ENCODE measurements at places on chromosomes 7 and 10.

GRCh38 chr10:128206676-128207075 is 80.5 kb upstream of the MKI67 start:
- DNase-seq = no peak

- DNase-seq = no peak
These were observed 388.4 kb upstream of the FZD8 start for GRCh38 chr10:36030516-36030915.

DNA sequence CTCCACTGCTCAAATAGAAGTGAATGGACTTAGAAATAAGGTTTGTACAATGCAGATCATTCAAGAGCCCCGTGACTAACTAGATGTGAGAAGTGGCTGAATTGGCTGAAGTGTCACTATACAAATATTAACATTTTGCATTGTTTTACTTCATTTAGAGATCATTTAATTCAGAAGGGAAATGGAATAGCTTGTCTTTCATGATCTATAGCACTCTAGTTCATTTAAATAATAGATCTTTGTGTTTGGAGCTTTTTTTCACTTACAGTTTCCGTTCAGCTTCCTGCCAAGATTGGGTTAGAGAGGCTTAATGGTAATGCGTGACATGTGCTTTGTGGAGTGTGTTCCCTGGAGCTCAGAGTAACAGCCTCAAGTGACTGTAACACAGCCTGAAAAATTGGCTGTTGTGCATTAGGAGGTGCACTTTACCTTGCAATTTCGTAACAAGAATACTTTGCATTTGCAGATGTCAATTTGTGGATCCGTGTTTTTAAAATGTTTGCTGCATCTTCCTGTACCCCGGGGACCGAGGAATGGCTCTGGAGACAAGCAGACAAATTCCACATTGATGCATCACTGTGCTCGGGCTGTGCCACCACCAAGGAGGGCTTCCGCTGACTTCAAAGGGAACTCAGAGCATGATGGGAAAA is 170.3 kb downstream of the NRP1 start:
- no peak for DNase-seq

DNA sequence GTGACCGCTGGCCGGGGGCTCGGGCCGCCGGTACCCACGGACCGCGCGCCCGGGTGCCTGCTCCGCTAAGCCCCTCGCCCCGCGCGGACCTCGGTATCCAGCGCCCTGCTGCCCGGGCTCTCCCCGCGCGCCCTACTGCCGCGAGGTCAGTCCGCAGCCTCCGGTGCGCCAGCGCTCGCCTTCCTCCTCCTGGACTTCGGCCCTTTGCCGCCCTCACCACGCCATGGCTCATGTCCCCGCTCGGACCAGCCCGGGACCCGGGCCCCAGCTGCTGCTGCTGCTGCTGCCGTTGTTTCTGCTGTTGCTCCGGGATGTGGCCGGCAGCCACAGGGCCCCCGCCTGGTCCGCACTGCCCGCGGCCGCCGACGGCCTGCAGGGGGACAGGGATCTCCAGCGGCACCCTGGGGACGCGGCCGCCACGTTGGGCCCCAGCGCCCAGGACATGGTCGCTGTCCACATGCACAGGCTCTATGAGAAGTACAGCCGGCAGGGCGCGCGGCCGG is 483 bp downstream of the GDF10 start:
- DNase-seq = no peak

DNA sequence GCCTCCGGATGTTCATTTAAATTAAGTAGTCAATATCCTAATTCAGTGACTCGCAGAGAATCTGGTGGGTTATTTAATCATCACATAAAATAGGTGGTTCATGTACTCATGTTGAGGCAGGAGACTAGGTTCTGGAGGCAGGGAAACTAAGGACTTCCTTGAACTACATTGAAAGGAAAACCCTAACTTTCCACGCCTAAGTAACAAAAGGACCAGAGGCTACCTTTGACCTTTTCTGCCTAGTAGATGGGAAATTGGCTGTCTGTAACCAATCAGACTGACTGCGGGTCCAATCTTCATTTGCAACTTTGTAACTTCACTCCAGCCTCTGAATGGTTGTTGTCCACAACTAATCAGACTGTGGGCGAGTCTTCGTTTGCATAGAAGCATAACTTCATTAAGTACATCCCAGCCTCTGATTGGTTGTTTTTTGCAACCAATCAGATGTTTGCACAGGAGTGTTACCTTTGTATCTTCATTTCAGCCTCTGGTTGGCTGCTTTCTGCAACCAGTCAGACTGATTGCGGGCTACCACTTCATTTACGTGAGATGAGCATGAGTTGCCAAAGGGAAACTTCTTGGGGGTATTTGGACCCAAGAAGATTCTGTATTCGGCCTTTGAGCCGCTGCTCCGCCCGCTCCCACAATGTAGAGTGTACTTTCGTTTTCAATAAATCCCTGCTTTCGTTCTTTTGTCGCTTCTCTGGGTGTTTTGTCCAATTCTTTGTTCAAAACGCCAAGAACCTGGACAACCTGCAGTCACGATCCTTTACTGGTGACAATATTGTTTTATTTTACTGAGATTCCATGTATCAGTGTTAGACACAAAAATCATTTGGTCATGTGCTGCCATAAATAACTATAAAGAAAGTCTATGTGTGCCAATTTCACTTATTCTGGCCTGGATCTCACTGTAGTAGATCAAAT is 1.7 kb upstream of the ST7 start:
- DNase-seq = no peak

DNA sequence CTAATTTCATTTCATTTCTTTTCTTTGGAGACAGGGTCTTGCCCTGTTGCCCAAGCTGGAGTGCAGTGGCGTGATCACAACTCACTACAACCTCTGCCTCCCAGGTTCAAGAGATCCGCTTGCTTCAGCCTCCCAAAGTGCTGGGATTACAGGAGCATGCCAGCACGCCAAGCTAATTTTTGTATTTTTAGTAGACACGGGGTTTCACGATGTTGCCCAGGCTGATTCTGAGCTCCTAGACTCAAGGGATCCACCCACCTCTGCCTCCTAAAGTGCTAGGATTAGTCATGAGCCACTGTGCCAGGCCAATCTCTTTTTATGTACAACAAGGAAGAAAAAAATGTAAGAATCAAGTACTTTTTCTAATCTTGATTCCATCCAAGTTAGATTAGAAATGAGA is 10.7 kb upstream of the KMT2E start:
- DNase-seq = no peak

DNA sequence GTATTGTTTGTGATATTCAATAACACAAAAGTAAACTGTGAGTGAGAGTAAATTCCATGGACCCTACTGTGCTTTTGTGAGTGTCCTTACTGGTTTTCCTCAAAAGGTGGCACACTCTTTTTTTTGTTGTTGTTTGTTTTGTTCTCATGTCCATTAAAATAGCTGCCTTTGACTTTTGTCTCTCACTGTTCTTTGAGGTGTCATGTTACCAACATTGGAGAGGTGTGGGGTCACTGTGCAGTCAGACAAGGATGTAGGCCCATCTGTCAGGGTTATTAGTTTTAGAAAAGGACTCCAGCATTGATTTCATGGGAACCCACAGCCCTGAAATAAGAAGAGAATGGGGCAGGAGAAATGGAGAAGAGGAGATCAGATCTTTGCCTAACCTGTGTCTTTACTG is 383.1 kb downstream of the SORCS3 start:
- DNase-seq = no peak

DNA sequence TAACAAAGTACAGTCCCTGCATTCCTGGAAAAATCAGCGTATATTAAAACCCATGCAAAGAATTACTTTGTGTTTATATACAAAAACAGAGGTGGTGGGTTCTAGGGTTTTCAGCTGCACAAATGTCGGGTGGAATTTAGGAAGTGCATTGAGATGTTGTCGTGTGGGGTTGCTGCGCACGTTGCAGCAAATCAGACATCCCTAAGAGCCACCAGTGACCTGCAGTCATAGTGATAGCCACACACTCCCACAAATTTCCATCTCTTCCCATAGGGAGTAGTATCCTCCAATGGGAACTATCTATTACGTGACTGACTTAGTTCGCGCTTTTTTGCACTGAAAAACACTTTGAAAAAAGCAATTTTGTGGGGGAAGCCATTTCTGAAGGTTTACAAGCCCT is 375.2 kb upstream of the GALNT17 start:
- DNase-seq = no peak

- no peak for DNase-seq
These were observed 263.0 kb upstream of the ZWINT start for GRCh38 chr10:56624082-56624481.
